PC-9 (cell line): ENCODE measurements at places on chromosomes 12 and 14. TPM values are rescaled to one million over a fixed set of nuclear protein-coding genes. Genes with fewer than 3 reads are reported as not detected.

DNA sequence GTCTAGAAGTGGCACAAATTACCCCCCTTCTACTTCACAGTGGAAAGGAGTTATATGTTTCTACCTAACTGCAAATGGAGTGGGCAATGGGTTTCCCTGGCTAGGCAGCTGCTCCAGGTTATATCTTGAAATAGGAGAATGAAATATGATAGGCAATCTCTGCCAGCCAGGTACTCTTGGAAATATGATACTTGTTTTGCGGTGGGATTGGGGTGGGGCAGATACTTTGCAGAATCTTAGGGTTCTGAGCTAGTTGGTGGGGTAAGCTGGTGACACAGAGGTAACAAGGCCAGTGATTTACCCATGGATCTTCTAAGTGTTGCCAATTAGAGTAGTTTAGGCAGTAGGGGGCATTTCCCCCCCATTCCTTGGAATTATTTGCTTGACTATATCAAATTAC, 140.1 kb downstream of the ATP23 start:
- H3K4me1 ChIP-seq: peaks cover 13% of the 10 kb centered on the region
- no peak overlapping the region for H3K4me3 ChIP-seq
- no peaks in the 10 kb centered on the region for H3K36me3 ChIP-seq
- no peaks in the 10 kb centered on the region for H3K27me3 ChIP-seq
- no peak overlapping the region for H3K27ac ChIP-seq
- peak; percentile 58 for DNase-seq

- H3K4me1 ChIP-seq: peaks cover 15% of the 10 kb centered on the region
- H3K36me3 ChIP-seq: 0 out of 2 replicates have a peak, but pooled peaks cover 4% of the 10 kb centered on the region
- H3K27me3 ChIP-seq: no peaks in the 10 kb centered on the region
- peak; percentile 72 for DNase-seq
Observed at GRCh38 chr12:101764051-101764792, 25.0 kb upstream of the SYCP3 start.

DNA sequence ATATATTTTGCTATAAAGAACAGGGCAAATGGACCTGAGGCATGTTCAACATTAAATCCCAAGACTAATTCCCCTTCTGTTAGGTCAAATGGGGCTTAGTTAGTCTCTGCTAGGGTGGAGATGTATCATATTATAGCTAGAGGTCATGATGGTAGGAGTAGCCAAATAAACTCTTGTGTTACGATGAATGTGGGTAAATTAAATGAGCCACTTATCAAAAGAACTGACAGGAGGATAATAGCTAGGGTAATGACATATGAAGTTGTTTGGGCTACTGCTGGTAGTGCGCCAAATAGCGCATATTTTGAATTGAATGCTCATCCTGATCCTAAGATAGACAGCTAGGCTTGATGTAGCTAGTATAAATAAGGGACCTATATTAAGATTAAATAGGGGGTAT, 445.0 kb downstream of the GXYLT1 start:
- no peaks in the 10 kb centered on the region for H3K27me3 ChIP-seq
- no peaks in the 10 kb centered on the region for H3K36me3 ChIP-seq
- H3K4me3 ChIP-seq: no peak overlapping the region
- no peak overlapping the region for H3K27ac ChIP-seq
- H3K4me1 ChIP-seq: no peaks in the 10 kb centered on the region
- DNase-seq: no peak

GRCh38 chr14:103849151-103849886, 1.9 kb upstream of the PPP1R13B start:
- no peak overlapping the region for H3K4me3 ChIP-seq
- no peaks in the 10 kb centered on the region for H3K27me3 ChIP-seq
- H3K27ac ChIP-seq: no peak overlapping the region
- H3K4me1 ChIP-seq: peaks cover 19% of the 10 kb centered on the region

DNA sequence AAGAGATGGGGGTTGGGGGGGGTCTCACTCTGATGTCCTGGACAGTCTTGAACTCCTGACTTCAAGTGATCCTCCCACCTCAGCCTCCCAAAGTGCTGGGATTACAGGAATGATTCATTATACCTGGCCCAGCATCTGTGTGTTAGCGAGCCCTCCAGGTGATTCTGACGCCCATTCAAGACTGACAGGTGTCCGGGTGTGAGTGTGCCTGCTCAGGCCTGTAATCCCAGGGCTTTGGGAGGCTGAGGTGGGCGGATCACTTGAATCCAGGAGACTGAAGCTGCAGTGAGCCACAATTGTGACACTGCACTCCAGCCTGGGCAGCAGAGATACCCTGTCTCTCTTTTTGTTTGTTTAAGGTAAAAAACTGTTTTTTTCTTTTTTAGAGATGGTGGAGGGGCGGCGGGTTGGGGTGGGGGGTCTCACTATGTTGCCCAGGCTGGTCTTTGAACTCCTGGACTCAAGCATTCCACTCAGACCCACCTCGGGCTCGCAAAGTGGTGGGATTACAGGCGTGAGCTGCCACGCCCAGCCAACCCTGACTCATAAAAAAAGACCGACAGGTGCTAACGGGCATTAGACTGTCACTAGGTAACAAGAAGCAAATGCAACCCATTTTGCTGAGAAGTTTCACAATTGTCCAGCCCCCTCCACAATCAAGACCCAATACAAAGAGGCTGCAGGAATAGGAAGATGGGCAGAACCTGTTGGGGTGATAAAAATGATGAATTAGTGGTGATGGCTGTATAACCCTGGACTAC, 4.7 kb downstream of the VSIG10 start:
- H3K4me3 ChIP-seq: no peak overlapping the region
- no peak for DNase-seq
- no peaks in the 10 kb centered on the region for H3K36me3 ChIP-seq
- no peak overlapping the region for H3K27ac ChIP-seq

Gene CFAP73
- total RNA-seq: 1.3 and 1.9 TPM in 2 replicates

- no peak overlapping the region for H3K4me3 ChIP-seq
- H3K36me3 ChIP-seq: no peaks in the 10 kb centered on the region
- H3K27me3 ChIP-seq: peaks cover 75% of the 10 kb centered on the region
Observed at GRCh38 chr12:3747543-3747942, 5.4 kb downstream of the CRACR2A start.

GRCh38 chr12:123034865-123035264, 54.4 kb downstream of the ARL6IP4 start:
- H3K27me3 ChIP-seq: no peaks in the 10 kb centered on the region
- no peak overlapping the region for H3K4me3 ChIP-seq

- no peak for DNase-seq
- H3K36me3 ChIP-seq: no peaks in the 10 kb centered on the region
- H3K4me3 ChIP-seq: no peak overlapping the region
Observed at GRCh38 chr12:120067084-120067869, 49.3 kb downstream of the RAB35 start.

Gene EXOC5
- total RNA-seq: 38.2 and 51.0 TPM in 2 replicates

DNA sequence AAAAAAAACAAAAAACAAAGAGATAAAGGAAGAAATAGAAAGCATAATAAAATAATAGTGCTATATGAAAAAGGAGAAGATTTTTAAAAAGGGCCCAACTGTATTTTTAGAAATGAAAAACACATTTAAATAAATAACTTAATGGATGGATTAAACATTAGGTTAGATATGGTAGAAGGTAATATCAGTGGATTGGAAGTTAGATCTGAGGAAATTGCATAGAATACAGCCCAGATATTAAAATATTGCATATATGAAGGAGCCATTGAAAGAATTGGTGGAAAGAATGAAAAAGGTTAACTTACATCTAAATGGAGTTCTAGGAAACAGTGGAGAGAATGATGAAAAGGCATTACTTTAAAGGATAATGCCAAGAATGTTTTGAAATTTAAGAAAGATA, 27.8 kb downstream of the CACNA1C start:
- no peak overlapping the region for H3K4me3 ChIP-seq
- no peak for DNase-seq
- peaks cover 59% of the 10 kb centered on the region for H3K27me3 ChIP-seq
- no peak overlapping the region for H3K27ac ChIP-seq
- no peaks in the 10 kb centered on the region for H3K36me3 ChIP-seq
- no peaks in the 10 kb centered on the region for H3K4me1 ChIP-seq

- no peak overlapping the region for H3K27ac ChIP-seq
- H3K36me3 ChIP-seq: no peaks in the 10 kb centered on the region
- no peaks in the 10 kb centered on the region for H3K4me1 ChIP-seq
- no peak overlapping the region for H3K4me3 ChIP-seq
- no peaks in the 10 kb centered on the region for H3K27me3 ChIP-seq
Observed at GRCh38 chr14:38839694-38840365, 263.2 kb downstream of the SEC23A start.

Gene KRT83
- total RNA-seq: 0.43 TPM in 1 of 2 replicates, not detected in the other

DNA sequence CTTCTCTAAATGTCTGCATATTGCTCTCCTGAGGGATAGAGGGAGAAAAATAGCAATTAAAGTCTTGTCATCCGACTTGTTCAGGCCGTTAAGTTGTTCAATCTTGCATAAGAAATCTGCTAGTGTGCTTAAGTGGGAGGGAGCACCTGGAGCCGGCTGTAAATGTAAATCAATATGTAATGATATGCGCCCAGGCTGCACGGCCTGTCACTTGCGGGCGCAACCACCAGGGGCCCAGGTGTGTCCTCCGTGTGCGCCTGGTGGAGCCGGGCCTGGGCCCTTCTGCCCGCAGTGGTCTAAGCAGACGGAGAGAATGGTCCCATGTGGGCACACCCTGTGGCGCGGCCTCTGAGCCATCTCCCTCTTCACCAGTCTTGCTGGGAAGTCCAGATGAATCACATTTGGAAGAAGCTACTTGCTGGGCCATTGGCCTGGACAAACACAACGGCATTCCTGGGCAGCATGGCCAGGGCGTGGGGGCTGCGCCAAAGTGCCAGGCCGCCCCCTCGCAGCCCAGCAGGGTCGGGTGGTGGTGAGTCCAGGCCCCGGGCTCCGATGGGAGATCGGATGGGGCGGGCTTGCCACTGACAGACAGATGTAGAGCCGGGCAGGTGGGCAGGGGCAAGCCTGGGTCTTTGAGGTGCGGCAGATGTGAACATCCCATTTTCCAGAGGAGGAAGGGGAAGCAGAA, 193.3 kb upstream of the C14orf180 start:
- no peak for DNase-seq
- peaks cover 100% of the 10 kb centered on the region for H3K27me3 ChIP-seq
- no peak overlapping the region for H3K27ac ChIP-seq
- no peak overlapping the region for H3K4me3 ChIP-seq
- no peaks in the 10 kb centered on the region for H3K4me1 ChIP-seq
- no peaks in the 10 kb centered on the region for H3K36me3 ChIP-seq

Gene ZNF664
- 66.3 and 87.6 TPM in 2 replicates for total RNA-seq
